IPS DF 6.9 (cell line): ENCODE measurements at places on chromosomes 6 and 20.

DNA sequence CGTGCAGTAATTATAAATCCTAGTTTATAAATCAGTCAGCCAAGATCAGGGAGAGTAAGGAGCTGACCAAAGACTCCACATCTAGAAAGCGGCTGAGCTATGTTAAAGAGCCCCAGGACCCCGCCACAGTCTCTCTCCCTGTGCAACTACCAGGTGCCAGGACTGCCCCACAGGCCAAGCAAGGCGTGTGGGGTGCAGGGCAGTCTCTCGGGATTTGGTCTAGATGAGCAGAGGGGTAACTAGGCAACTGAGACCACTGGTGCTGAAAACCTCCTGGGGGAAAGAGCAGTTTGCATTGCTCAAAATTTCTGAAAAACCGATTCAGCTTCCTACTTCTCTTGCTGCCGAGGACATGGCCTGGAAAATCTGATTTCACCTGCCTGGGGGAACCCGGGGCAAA, 10.4 kb downstream of the PMEPA1 start:
- no peak for DNase-seq

GRCh38 chr6:125019918-125020317, 57.7 kb downstream of the RNF217 start:
- DNase-seq = no peak

GRCh38 chr20:44696315-44696714, 18.9 kb upstream of the CCN5 start:
- no peak for DNase-seq

- DNase-seq = no peak
Observed at GRCh38 chr6:69289689-69290495, 506.9 kb downstream of the LMBRD1 start.

- no peak for DNase-seq
Observed at GRCh38 chr6:76814496-76815458, 648.5 kb downstream of the HTR1B start.

- DNase-seq = no peak
Observed at GRCh38 chr6:13579911-13580310, 5.5 kb downstream of the SIRT5 start.

DNA sequence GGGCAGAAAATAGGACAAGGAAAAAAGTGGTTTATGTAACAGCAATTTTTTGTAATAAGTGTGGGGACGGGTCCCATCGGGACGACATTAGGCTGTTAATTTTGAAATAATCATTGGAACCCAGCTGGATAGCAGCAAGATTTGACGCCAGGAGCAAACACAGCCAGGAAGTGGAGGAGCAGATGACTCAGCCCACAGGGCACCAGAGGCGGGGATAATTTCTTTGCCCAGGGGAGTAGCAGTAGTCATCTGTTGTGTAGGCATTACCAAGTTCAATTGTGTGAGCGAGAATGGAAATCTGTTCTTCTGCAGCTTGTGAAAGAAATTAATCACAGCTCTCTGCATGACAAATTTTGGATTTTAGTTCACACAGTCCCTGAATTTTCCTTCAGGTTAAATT, 22.6 kb upstream of the RIN2 start:
- no peak for DNase-seq

DNA sequence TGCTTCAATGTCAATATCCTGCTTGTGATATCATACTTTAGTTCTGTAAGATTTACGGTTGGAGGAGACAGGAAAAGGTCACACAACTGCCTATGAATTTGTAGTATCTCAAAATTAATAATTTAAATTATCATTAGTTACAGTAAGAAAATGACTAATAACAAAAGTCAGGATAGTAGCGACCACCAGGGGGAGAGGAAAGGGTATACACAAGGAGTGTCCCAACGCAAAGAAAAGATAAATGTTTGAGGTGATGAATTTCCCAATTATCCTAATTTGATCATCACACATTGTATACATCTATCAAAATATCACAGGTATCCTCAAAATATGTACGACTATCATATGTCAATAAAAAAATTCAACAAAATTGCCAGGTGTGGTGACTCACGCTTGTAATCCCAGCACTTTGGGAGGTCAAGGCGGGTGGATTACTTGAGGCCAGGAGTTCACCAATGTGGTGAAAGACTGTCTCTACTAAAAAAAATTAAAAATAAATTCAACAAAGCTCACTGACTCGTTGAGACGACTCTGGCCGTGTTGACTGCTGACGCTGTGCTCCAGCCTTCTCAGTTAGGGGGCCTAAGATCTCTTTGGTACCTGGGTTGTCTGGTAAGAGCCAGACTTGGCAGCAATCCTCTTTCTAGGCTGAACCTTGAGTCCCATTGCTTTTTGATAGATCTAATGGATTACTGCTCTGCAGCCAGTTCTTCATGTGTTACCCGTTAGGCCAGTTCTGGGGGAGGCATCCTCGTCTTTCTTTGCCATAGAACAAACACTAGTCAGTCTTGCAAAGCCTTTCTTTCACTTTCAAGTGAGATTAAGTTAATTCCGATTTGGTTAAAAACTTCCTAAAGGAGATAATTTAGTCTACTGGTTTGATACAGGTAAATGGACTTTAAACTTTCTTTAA, 9.0 kb upstream of the OVOL2 start:
- no peak for DNase-seq

- no peak for DNase-seq
Observed at GRCh38 chr6:56040889-56041301, 165.5 kb upstream of the BMP5 start.

GRCh38 chr20:5781798-5782750, 31.9 kb downstream of the SHLD1 start:
- DNase-seq = no peak
